Activated T-helper 1 cell treated with anti-CD3 and anti-CD28 coated beads, Interleukin-12 subunit alpha, Interleukin-12 subunit beta, Interleukin-2, Interleukin-4 antibody, amounts not matched to agents 30 ng/mL and 10 ng/mL and 1 ng/mL, durations not matched to agents 14 hours and 24 hours and 36 hours (primary cell): ENCODE measurements at places on chromosomes 4 and X. TPM values are rescaled to one million over a fixed set of nuclear protein-coding genes. Genes with fewer than 3 reads are reported as not detected.

DNA sequence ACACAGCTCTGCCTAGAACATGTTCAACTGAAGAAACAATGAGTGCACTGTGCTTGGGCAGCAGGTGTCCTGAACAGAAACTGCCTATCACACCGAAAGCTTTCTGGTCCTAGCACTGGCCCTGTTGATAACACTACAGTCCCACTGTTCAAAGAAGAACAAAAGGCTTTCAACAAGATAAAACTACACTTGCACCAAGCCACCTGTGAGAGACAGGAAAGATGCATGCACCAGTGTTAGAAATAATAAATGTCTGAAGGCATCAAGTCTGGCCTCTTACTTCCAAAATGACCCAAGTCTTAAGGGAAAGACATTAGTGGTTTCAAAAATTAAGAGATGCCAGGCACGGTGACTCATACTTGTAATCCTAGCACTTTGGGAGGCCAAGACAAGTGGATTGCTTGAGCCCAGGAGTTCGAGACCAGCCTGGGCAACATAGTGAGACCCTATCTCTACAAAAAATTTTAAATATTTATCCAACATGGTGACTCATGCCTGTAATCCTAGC, 68.7 kb downstream of the APBB2 start:
- H3K27ac ChIP-seq = no peak overlapping the region
- DNase-seq = no peak
- H3K4me1 ChIP-seq = no peaks in the 10 kb centered on the region
- H3K27me3 ChIP-seq = no peaks in the 10 kb centered on the region
- H3K36me3 ChIP-seq = no peaks in the 10 kb centered on the region

DNA sequence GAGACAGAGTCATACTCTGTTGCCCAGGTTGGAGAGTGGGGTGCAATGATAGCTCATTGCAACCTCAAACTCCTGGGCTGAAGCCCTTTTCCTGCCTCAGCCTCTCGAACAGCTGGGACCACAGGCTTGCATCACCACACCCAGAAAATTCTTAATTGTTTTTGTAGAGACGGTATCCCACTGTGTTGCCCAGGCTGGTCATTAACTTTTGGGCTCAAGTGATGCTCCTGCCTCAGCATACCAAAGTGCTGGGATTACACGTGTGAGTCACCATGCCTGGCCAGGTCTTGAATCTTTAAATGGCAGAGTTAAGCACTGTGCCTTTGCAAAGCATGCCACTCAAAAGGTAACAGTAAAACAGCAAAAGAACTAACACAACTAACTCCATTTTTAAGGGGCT, 28.6 kb upstream of the BBS12 start:
- peaks cover 26% of the 10 kb centered on the region for H3K36me3 ChIP-seq
- no peak for DNase-seq
- no peaks in the 10 kb centered on the region for H3K27me3 ChIP-seq
- peak overlapping the region; percentile 8 for H3K4me3 ChIP-seq
- peaks cover 88% of the 10 kb centered on the region for H3K4me1 ChIP-seq
- peak overlapping the region; percentile 95 for H3K27ac ChIP-seq

Gene STAP1
- total RNA-seq = 19.2 and 19.7 TPM in 2 replicates

DNA sequence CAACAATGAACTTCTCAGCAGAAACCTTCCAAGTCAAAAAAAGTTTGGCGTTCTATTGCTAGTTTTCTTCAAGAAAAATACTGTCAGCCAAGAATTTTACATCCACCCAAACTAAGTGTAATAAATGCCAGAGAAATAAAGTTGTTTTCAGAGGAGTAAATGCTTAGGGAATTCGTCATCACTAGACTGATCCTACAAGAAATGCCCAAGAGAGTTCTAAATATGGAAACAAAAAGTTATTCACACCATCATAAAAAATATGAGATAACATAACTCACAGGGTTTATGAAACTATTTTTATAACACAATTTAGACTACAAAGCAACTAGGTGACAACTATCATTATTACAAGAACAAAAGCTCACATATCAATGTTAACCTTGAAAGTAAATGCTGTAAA, 259.5 kb upstream of the GABRA2 start:
- no peak overlapping the region for H3K27ac ChIP-seq
- H3K27me3 ChIP-seq = no peaks in the 10 kb centered on the region
- no peak for DNase-seq
- H3K36me3 ChIP-seq = no peaks in the 10 kb centered on the region
- H3K4me3 ChIP-seq = no peak overlapping the region

- H3K4me3 ChIP-seq = no peak overlapping the region
- no peak overlapping the region for H3K27ac ChIP-seq
Measured at GRCh38 chrX:112761242-112762207, 79.1 kb downstream of the AMOT start.

DNA sequence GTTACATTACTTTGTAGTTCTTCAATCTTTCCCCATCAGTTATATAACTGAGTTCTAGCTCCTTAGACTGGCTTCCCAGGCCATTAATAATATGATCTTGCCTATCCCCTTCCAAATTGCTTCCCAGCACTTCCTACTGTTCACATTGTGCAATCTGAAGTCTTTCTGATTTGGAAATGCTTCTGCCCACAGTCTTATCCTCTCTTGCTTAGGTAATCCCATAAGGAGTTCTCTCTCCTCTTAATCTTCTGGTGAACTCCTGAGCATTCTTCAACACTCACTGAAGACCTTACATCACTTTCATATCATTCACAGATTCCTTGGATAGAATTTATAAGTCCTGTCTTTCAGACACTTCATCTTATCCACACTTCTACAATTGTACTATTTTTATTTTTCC, 132.7 kb upstream of the TTC29 start:
- DNase-seq = no peak
- no peaks in the 10 kb centered on the region for H3K36me3 ChIP-seq
- H3K27ac ChIP-seq = no peak overlapping the region

Gene QRFPR
- not detected in 2 replicates for total RNA-seq

Gene ADH1C
- not detected in 2 replicates for total RNA-seq

- H3K4me3 ChIP-seq = no peak overlapping the region
- peaks cover 33% of the 10 kb centered on the region for H3K4me1 ChIP-seq
- H3K27ac ChIP-seq = peak overlapping the region; percentile 9
- H3K27me3 ChIP-seq = no peaks in the 10 kb centered on the region
- no peak for DNase-seq
Measured at GRCh38 chr4:15837591-15837990, 59.5 kb downstream of the CD38 start.

GRCh38 chr4:164484551-164484950, 269.4 kb upstream of the SMIM31 start:
- no peak overlapping the region for H3K27ac ChIP-seq
- no peaks in the 10 kb centered on the region for H3K27me3 ChIP-seq
- no peaks in the 10 kb centered on the region for H3K36me3 ChIP-seq
- no peak overlapping the region for H3K4me3 ChIP-seq
- DNase-seq = no peak

Gene PPEF2
- total RNA-seq = not detected in 2 replicates

Gene STX18
- total RNA-seq = 34.6 and 35.4 TPM in 2 replicates

DNA sequence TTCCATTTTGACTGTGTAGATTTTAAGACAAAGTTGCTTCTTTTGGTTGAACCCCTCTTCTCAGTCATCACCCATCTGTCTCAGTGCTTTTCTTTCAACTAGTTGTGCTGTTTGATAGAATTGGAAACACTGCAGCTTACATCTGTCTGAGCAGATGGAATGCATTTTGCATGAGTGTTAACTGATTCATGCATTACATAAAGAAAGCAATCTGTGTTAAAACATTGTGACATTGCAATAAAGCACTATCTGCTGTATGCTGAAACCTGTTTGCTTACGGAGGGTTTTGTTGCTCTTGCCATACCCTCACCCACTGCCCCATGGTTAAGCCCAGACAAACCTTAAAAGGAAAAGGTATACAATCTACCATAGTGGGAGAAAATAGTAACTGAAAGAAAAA, 47.4 kb downstream of the NRK start:
- H3K36me3 ChIP-seq = no peaks in the 10 kb centered on the region
- no peak overlapping the region for H3K27ac ChIP-seq
- H3K27me3 ChIP-seq = no peaks in the 10 kb centered on the region
- H3K4me3 ChIP-seq = no peak overlapping the region
- no peaks in the 10 kb centered on the region for H3K4me1 ChIP-seq

Gene IGSF1
- total RNA-seq = not detected in 2 replicates

Gene ARMCX2
- total RNA-seq = 2.9 and 6.1 TPM in 2 replicates

GRCh38 chr4:187999406-187999932, 3.9 kb downstream of the ZFP42 start:
- no peaks in the 10 kb centered on the region for H3K27me3 ChIP-seq
- DNase-seq = no peak
- no peaks in the 10 kb centered on the region for H3K36me3 ChIP-seq
- no peaks in the 10 kb centered on the region for H3K4me1 ChIP-seq
- no peak overlapping the region for H3K4me3 ChIP-seq

- no peaks in the 10 kb centered on the region for H3K4me1 ChIP-seq
- H3K4me3 ChIP-seq = no peak overlapping the region
- H3K36me3 ChIP-seq = no peaks in the 10 kb centered on the region
- peaks cover 3% of the 10 kb centered on the region for H3K27me3 ChIP-seq
- DNase-seq = no peak
- H3K27ac ChIP-seq = no peak overlapping the region
Measured at GRCh38 chrX:12076046-12076445, 62.2 kb upstream of the FRMPD4 start.

Gene RAB39B
- 11.4 and 12.5 TPM in 2 replicates for total RNA-seq

Gene IBSP
- total RNA-seq = not detected in 2 replicates

DNA sequence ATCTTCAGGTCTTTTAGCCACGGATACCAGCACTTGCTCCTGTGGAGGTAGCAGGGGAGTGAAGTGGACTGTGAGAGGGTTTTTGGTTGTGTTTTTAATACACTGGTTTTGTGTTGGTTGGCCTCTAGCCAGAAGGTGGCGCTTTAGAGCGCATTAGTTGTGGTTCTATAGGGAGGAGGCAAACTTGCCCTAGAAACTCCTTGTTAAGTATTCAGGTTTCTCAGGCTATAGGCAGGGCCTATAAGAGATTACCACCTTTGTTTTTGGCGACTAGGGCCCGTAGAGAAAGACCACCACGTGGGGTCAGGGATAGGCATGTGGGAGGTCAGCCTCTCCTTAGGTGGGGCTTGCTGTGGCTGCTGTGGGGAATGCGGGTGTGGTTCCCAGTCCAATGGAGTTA, 221.6 kb upstream of the SPANXN4 start:
- DNase-seq = no peak
- H3K27me3 ChIP-seq = no peaks in the 10 kb centered on the region
- H3K27ac ChIP-seq = no peak overlapping the region
- no peaks in the 10 kb centered on the region for H3K36me3 ChIP-seq
- H3K4me1 ChIP-seq = no peaks in the 10 kb centered on the region

GRCh38 chrX:66408507-66408906, 230.4 kb downstream of the EDA2R start:
- H3K36me3 ChIP-seq = no peaks in the 10 kb centered on the region
- H3K4me1 ChIP-seq = no peaks in the 10 kb centered on the region
- H3K27me3 ChIP-seq = peaks cover 8% of the 10 kb centered on the region
- no peak overlapping the region for H3K27ac ChIP-seq
- no peak for DNase-seq

- peak overlapping the region; percentile 95 for H3K27ac ChIP-seq
- H3K4me1 ChIP-seq = peaks cover 68% of the 10 kb centered on the region
- H3K36me3 ChIP-seq = peaks cover 5% of the 10 kb centered on the region
- H3K27me3 ChIP-seq = no peaks in the 10 kb centered on the region
- peak; percentile 15 for DNase-seq
- peak overlapping the region; percentile 90 for H3K4me3 ChIP-seq
Measured at GRCh38 chr4:48340276-48340964, 909 bp upstream of the SLAIN2 start.
